H54 (cell line): ENCODE measurements at places on chromosomes 7 and 10.

DNA sequence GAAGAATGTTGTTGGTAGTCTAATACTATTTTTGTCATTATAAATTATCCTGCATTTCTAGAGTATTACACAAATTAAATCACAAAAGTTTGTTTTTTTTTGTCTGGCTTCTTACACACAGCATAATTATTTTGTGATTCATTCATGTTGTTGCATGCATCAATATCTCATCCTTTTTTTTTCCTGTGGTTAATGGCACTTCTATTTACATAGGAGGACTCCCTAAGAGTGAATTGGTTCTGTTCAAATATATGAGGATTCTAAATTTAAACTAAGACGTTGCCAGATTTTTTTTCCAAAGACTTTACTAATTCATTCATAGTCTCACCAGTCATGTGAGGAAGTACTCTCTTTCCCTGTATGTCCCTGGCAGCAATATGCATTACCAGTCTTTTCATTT, 303.3 kb downstream of the GPR37 start:
- no peak for DNase-seq

DNA sequence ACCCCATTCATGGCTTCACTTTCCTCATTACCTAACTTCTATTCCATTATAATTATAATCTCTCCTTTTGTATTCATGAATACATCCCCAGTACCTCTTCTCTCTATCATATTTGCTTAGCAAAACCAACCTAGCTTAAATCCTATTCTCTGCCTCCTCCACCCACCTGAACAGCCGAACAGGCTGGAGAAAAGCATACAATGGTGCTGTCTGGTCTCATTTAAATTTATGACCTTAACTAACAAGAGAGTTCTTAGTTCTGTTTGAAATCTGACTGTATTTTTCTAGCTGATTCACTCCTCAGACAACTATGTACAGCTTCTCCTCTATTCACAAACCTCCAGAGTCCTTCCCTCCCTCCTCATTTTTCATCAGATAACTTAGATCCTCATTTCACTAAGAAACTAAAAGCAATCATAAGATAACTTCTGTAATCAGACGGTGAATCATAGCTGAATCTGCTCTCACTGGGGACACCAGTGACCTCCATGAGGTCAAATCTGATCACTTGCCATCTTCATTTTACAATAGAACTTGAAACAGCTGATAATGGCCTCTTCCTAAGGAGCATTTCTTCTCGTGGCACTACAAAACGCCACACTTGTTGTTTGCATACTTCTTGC, 233.9 kb upstream of the AOAH start:
- no peak for DNase-seq

- DNase-seq = no peak
Observed at GRCh38 chr7:377080-378040, 87.4 kb downstream of the FOXL3 start.

- peak; percentile 14 for DNase-seq
Observed at GRCh38 chr10:126684171-126684745, 13.8 kb upstream of the C10orf90 start.

GRCh38 chr7:155972651-155973390, 160.6 kb upstream of the SHH start:
- DNase-seq = no peak

DNA sequence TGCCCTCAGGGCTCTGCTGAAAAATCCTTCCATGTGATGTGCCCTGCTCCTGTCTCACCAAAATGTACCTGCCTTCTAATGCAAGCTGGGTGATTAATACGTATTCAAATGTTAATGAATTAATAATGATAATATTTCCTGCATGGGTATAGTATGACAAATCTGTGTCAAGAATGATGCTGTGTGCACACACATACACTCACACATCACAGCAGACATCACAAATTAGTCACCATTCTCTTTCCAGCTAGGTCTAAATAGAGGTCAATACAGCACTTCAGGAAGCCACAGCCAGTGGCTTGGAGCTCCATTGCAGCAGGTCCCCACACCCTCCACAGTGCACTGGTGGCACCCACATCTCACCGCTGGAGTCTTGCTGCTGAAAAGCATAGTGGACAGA, 681.2 kb upstream of the NRP1 start:
- DNase-seq = no peak

- DNase-seq = no peak
Observed at GRCh38 chr7:112300831-112301407, 94.4 kb downstream of the ZNF277 start.

GRCh38 chr10:11608159-11609013, 3.1 kb downstream of the USP6NL start:
- no peak for DNase-seq

DNA sequence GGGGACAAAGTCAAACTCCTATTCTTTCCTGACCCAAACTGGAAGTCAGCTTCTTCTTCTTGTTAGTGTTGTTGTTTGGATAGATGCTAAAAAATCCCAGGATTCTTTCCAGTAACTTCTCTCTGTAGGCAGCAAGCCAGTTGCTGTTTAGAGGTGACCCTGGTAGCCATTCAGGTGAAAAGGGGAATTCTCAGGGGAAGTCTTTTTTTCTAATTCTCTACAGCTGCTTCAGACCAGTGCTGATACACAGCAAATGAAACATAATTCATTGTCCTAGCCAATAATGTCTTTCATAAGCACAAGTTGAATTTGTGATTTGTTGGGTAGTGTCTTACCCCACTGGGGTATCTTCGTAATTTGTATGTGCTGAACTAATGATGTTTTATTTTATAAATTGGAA, 357.3 kb downstream of the BBS9 start:
- DNase-seq = no peak

- DNase-seq = no peak
Observed at GRCh38 chr7:25187932-25188331, 40.4 kb downstream of the NPVF start.

DNA sequence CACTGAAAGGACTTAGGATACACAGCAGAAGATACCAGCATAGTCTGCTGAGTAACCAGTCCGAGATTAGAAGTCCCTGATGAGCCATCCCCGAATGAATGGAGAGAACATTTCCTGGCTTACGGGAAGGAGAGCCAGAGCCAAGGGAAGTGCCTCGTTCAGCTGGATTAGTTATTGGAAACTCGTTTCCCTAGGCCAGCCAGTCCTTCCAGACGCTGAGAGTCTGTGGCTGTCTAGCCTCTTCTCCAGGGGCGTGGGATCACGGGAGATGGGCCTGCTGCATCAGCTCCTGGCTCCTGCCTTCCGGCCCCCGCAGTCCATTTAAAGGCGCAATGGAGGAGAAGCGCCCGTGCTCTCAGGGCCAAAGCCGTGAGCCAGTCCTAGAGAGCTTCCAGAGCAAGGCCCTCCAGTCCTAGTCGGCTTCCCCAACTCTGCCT, 712.8 kb downstream of the PARD3 start:
- no peak for DNase-seq

DNA sequence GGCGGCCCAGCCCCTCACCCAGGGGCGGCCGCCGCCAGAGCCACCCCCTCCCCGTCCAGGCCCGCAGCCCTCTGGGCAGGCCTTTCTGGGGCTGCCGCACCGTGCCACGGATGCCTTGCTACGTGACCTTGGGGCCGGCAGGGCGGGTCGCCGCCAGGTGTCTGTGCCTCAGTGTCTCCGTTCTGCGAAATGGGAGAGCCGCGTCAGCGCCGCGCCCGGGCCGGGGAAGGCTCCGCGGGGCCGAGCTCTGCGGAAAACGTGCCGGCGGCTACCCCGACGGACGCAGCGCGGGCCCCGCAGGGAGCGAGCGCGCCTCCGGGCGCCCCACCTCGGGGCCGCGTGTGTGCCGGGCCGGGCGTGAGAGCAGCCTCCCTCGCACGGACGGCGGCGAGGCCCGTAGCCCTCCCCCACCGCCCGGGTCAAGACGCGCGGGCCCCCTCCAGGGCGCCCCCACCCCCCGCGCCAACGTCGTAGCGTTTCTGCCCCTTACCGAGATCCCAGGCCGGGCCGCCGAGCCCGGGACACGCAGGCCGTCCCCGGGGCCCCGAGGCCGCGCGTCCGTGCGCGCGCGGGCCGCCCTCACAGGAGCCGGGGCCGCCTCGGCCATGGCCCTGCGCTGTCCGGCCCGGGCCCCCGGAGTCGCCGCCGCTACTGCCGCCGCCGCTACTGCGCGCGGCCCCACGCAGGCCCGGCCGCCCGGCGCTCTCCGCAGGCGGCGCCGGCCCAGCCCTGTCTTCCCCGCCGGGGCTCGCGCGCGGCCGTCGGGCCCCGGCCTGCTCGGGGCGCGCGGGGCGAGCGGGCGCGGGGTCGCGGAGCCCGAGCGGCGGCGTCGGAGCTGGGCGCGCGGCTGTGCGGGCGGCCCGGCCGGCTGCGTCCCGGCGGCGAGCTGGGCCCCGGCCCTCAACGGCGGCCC, 1.1 kb downstream of the ZNF777 start:
- DNase-seq = no peak

- no peak for DNase-seq
Observed at GRCh38 chr10:50540069-50540825, 83.5 kb downstream of the SGMS1 start.

GRCh38 chr7:74324531-74325209, 35.5 kb downstream of the CLIP2 start:
- DNase-seq = no peak

DNA sequence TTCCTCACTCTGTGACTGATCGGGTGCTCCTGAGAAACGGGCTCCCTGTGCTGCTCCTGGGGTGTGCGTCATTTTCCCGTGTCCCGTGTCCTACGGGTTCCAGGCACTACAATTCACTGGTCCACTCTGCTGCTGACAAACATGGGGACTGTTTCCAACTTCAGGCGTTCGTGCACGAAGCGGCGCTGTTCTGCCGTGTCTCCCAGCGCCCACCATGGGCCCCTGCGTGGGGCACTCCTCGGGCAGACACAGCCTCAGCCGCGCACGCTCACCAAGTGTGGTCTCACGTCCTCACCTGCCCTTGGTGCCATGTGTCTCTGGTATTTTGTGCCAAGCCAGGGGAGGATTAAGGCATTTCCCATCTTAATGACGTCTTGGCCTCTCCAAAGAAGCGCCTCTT, 19.0 kb downstream of the GPR146 start:
- no peak for DNase-seq

DNA sequence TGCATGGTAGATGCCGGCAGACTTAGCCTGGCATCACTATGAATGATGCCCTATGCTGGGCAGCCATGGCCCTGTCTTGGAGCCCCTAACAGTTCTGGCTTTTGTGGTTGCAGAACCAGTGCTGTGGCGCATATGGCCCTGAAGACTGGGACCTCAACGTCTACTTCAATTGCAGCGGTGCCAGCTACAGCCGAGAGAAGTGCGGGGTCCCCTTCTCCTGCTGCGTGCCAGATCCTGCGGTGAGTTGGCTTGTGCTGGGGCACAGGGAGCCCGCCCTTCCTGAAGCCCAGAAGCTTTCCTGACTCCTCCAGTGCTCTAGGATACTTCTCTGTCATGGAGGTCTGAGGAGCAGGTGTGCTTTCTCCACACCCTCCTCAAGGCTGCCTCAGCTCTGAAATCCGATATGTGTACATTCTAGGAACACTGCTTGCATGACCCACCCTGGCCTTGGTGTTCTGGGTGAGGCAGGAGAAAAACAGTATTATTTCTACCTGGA, 25.6 kb upstream of the SH2D4B start:
- DNase-seq = no peak

GRCh38 chr10:43292755-43293676, 26.2 kb upstream of the RASGEF1A start:
- peak; percentile 53 for DNase-seq

DNA sequence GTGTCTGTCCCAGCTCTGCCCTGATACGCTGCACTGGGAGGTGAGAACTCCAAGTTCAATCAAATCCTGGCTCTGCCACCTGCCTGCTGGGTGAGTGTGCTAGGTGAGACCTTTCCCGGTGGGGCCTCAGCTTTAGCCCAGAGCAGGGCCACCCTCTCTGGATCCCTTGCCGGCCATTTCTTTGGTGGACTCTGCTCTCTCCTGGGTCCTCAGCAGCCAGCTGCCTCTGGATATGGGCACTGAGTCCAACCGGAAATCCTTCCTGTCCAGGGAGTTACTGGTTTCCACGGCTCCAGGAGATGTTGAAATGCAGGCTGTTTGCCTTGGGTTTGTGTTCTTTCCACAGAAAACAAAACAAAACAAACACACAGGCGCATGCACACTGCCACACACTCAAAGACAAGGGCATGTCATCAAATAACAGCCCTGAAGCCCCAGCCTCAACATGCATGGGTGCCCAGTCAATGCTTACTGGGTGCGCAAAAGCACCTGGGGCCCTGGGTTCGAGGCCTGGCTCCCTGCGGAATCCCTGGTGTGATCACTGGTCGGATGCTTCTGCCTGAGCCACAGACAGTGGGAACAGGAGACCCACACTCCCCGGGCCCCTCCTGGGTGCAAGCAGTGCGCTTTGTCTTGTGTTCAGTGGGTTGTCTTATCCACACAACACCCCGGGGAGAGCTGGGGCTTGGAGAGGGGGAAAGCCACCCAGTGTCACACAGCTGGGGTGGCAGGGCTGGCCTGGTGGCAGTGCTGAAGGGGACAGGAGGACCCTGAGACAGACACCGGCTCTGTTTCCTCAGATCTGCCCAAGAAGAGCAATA, 33.1 kb downstream of the PPIF start:
- no peak for DNase-seq

GRCh38 chr7:380139-380485, 90.1 kb downstream of the FOXL3 start:
- DNase-seq = no peak

GRCh38 chr7:7251742-7252141, 69.4 kb downstream of the C1GALT1 start:
- no peak for DNase-seq

DNA sequence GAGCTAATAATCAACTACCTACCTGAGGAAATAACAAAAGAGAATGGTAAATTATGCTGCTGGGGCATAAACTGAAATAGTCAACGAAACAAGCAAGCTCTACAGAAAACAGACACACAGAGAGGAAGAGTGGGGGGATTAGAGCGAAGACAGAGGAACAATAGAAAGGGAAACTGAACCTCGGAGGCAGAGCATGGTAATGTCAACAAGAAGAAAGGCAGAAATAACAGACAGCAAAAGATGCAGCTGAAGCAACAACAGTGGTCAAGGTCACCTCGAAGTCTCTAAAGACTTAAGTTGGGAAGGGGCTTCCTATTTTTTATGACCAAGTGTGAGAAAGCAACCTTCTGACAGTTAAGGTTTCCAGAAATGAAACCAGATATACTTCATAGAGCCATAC, 177.0 kb downstream of the ZNF438 start:
- DNase-seq = no peak

DNA sequence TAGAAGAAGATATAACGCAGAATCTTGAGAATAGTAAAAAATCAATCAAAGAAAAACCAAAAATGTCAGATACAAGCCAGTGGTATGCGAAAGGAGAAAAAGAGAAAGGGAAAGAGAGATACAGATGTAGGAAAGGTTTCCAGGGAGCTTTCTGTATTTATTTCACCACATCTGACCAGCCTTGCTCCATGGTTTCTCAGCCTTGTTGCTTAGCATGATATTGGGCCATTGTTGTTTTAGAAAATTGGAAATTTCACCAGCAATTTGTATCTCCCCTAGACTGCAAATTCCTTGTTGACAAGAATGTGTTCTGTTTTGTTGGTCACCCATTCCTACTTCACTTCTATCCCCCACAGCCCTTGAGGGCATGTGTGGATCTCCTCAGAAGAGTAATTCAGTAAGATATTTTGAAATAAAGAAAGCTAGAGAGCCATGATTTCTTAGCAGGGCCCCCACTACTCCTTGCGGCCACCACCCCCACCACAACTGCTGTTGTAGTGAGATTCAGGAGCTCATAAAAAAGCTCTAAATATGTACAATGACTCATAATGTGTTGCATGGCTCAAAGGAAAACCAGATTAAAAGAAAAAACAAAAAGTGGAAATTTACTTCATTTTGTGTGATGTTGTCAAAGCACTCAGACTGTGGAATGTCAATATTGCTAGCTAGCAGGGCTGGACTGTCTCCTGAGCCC, 138.7 kb downstream of the CHRM2 start:
- no peak for DNase-seq

GRCh38 chr7:133314084-133314483, 61.2 kb downstream of the EXOC4 start:
- no peak for DNase-seq

- DNase-seq = no peak
Observed at GRCh38 chr10:85531706-85532105, 834.9 kb downstream of the GRID1 start.
